H9 (cell line): ENCODE measurements at places on chromosomes 7 and 10. TPM values are rescaled to one million over a fixed set of nuclear protein-coding genes. Genes with fewer than 3 reads are reported as not detected.

GRCh38 chr10:132535065-132535651 is 2.4 kb upstream of the INPP5A start:
- DNase-seq = no peak

DNA sequence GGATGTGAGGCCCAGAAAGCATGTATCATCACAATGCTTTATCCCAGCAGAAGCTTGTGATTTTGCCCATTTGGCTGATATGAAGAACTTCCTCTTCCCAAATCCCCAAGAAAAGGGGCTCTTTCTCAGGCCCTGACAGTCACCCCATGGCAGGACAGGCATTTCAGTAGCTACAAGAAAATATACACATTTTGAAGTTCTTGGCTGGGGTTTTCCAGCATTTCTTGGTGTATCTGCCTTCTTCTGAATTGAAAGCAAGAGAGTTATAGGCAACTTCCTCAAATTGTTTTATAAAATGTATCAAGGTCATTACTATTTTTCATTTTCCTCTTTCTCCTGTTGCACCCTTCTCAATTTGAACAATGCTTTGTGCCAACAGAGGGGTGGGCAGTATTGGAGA is 63.3 kb upstream of the PDLIM1 start:
- no peak for DNase-seq

DNA sequence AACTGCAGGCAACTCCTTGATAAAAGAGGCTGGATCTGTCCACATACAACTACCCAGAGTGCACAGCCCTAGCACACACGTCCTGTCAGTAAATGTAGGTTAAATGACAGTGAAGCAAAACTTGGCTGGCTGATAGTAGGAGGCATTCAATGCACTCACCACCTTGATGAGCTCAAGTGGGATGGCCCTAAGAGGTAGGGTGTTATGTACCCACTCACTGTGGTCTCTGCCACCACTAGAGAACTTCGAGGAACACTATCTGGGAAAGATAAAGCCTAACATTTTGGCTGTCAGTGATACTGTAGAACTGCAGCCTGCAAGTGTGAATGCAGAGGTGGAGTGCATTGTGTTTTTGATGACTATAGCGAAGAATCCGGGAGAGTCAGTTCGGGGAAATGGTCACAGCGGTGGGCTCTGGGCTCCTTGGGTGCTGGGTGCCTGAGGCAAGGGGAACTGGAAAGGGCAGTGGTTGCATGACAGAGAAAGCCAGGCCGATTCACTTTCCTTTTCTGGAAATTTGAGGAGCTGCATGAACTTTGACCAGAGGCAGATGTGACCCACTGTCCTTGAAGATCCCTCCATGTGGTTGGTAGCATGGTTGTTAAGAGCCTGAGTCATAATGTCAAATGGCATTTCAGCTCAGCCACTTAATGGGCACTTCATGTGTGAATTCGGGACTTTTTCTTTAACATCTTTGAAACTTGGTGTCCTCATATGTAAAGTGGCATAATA is 93.1 kb upstream of the ZPBP start:
- DNase-seq = no peak

FOXI2 gene
- 0.29 and 0.42 TPM in 2 replicates for total RNA-seq

DNA sequence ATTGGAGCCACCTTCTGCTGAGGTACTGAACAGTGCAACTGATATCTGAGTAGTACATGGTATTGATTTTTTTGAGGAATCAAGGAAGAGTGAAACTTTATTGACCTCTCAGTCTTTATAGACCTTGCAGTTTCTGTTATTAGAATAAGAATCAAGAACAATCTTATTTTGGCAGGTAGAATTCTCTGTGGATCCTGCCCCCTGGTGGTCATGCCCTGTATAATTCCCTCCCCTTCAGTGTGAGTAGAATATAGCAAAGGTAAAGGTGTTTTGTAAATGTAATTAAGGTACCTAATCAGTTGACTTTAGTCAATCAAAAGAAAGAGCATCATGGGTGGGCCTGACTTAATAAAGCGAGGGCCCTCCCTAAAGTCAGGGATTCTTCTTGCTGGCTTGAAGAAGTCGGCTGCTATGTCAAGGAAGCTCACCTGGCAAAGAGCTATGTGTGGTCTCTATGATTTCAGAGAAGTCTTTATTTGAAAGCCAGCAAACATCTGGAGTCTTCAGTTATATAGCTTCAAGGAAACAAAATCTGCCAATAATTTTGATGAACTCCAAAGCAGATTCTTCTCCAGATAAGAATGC is 142.8 kb downstream of the LSM5 start:
- DNase-seq = no peak

DNA sequence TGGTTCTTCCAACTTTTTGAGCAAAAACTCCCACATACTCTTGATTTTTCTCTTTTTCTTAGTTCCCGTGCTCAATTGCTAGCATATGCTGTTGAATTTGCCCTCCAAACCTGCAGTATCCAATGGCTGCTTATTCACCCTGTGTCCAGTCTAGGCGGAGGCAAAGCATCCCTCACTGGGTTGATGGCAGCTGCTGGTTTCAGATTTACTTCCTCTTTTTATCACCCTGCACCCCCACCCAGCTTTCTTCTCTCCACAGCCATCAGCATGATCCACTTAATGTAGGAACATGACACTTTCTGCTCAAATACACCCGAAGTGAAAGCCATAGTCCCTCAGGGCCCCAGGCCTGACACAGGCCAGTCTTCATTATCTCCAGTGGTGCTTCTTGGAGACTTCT is 87.6 kb upstream of the ADARB2 start:
- no peak for DNase-seq
